ENCODE measurements at places on chromosomes 7 and 10.

GRCh38 chr7:100366411-100367250, 6.7 kb upstream of the PILRA start:
- no peak for DNase-seq

DNA sequence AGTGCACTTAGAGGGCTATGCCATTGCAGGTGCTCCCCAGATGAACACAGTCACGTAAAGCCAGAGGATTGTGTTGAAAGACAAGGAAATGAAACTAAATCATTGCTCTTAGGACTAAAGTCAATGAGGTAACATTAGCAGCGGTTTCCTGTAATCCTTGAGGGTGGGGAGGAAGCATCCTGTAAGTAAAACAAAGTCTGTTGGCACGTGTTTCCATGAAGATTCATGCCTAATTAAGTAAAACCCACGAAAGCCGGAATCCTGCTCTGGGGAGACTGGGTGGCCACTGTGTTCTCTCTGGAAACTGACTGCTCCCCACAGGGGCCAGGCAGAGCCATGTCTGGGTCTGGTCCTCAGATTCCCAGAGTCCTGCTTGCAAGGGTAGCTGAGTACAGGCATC, 18.3 kb downstream of the STEAP1B start:
- no peak for DNase-seq

DNA sequence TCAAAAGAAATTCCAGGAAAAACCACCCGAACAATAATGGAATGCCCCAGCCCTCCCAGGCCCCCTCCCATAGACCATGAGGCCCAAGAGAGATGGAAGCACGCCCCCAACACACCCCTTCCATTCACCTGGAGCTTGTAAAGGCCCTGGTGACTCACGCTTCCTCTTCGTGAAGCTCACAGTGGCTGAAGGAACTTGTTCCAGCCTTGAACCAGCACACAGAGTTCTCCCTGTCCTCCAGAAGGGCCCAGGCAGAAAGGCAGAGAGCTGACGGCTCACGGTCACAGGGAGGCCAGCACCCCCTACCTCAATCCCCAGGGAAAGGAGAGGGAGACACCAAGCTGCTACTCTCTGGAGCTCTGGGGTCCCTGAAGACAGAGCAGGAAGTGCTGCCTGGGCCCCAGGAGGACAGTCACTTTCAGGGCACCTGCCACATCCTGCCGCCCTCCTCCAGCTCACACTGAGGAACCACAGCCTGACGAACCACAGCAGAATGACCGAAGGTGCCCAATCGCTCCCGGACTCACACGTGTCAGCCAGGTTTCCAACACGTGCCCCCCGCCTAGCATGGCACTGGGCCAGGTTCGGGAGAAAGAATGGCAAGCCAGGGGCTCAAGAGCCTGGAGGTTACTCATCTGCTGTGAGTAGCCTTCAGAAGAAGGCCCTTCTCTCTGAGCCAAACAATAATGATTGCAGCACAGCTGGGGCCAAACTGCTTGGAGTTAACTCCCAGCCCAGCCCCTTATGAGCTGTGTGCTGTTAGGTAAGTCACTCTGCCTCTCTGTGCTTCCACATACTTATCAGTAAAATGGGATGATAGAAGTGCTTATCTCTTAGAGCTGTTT, 52.8 kb downstream of the DLG5 start:
- peak; percentile 77 for DNase-seq

DNA sequence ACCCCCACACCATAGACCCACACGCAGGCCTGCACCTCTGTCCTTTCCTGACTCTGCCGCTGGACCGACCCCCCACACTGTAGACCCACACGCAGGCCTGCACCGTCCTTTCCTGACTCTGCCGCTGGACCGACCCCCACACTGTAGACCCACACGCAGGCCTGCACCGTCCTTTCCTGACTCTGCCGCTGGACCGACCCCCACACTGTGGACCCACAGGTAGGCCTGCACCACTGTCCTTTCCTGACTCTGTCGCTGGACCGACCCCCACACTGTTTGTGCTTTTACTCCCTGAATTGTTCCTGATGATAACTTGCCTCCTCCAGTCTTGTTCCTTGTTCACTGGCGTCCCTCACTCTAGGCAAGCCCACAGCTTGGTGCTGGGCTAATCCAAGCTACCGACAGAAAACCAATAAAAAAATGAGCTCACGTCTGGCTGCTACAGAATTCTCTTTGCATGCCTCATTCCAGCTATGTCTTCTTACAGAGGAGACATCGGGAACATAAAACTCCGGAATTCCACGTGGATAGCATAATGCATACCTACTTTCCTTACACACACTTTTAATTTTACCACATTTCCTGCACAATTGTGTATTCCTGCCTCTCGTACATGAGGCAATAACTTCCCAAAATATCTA, 494.3 kb downstream of the PTPRN2 start:
- no peak for DNase-seq

- DNase-seq: no peak
Observed at GRCh38 chr7:37415629-37416028, 33.0 kb downstream of the ELMO1 start.

DNA sequence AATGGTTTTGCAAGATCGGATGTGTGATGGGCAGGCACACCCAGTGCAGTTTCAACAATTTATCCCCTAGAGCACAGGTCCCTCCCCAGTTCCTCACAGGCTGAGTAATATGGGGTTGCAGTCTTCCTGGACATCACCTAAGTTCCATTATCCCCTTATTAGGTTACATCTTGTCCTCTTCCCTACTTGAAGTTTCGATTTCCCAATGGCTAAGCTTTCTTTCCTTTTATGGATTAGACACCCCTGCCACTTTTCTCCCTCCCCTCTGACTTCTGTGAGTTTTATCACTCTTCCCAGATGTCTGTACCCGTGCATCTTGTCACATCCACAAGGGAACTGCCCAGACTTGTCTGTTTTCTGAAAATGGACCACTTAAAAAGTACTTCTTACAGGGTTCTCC, 2.4 kb upstream of the NIPSNAP2 start:
- DNase-seq: no peak

DNA sequence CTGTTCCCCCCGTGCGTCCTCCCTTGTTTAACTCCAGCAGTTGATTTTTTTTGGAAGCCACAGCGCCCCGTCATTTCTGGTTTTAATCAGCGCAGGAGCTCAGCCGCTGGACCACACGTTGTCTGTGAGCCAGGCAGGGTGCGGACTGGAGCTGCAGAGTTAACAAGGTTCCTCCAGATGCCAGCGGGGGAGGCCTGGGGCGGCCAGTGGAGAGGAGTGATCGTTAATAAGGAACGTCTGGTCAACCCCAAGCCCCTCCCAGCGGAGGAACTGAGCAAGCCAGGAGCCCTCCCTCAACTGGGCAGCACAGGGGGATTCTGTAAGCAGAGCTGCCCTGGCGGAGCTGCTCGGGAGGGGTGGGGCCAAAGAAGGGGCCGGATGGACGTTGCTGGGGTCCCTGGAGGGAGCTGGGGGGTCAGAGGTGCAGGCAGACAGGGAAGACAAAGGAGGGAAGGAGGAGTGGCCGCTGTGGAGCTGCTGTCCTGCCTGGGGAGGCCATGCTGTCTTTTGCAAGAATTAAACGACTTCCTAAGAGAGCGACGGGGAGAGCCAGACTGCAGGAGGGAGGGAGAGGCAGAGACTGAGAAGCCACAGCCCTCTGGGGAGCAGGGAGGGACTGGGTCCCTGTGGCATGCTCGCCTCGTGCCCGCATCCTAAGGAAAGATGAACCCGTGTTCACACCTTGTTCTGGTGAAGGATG, 537.1 kb upstream of the FOXK1 start:
- no peak for DNase-seq

GRCh38 chr10:54550016-54550415, 251.0 kb downstream of the PCDH15 start:
- DNase-seq: no peak

GRCh38 chr10:75681334-75681733, 249.9 kb downstream of the LRMDA start:
- DNase-seq: no peak

GRCh38 chr7:126778101-126778500, 474.6 kb downstream of the GRM8 start:
- no peak for DNase-seq

DNA sequence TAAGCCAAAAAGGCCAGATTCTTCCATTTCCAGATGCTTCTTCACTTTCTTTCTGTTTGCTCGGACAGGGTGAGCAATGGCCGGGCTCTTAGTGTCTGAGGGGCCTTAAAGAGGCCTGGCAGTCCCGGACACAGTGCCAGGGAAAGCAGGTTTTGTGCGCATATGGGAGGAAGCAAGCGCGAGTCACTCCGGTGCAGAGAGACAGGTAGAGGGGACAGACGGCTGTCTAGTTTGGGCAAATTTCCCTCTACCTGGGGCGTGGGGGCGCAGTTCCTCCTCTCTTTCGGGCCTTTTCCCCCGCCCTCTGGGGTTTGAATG, 4.7 kb downstream of the NEUROD6 start:
- DNase-seq: no peak

GRCh38 chr7:118129041-118129795, 54.7 kb upstream of the LSM8 start:
- DNase-seq: no peak

- DNase-seq: no peak
Observed at GRCh38 chr10:121899727-121900126, 28.1 kb downstream of the ATE1 start.

- DNase-seq: peak; percentile 35
Observed at GRCh38 chr7:100875356-100875751, 451 bp downstream of the SRRT start.

DNA sequence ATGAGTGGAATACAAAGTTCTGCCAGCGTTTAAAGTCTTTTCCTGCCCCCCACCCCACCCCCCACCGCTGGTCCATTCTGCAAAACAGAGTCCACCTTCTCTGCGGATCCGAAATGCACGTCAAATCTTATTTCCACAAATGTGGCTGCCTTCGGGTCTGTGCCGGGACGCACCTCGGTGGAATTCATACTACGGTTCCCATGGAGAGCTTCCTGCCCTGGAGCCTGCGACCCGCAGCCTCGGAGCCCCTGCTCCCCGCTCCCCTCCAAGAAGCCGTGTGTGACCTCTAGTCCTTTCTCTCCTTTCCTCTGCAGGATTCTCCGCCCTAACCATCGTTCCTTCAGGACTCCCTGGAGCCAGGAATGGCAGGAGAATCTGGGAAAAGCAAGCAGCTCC, 12.5 kb upstream of the CALML5 start:
- no peak for DNase-seq
